Hematopoietic multipotent progenitor cell treated with erythropoietin and hydrocortisone succinate and interleukin-3 and kit ligand, for 6 days (in vitro differentiated cells): ENCODE measurements at places on chromosomes 6 and 20.

- no peak for DNase-seq
Observed at GRCh38 chr20:36880741-36881250, 4.9 kb downstream of the TLDC2 start.

GRCh38 chr20:37622728-37623127 is 71.1 kb upstream of the CTNNBL1 start:
- peak; percentile 15 for DNase-seq

GRCh38 chr20:15564981-15565380 is 1008.3 kb downstream of the KIF16B start:
- peak; percentile 1 for DNase-seq

DNA sequence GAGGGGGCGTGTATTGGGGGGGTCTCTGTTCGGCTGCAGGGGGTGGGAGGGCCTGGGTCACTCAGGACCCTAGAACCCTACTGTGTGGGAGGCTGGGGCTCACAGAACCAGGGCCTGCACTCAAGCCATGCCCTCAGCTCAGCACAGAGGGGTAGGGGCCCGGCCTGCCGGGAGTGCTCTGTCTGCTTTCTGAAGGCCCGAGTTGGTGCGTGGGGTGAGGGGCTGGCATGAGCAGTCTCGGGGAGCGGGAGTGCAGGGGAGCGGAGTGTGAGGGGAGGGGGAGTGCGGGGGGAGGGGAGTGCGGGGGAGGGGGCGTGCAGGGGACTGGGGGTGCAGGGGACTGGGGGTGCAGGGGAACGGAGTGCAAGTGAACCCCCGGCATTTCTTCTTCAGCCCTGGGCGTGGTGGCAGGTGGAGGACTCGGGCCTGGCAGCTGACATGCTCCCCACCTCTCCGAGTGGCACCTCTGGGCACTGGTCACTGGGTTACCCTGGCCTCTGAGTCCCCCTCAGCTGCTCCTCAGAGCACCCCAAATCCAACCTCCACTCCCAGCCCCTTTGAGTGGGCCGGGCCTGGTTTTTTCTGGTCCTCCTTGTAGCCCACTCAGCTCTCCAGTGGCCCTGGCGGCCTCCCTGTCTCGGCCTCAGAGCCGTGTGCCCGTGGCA is 1.0 kb downstream of the COL20A1 start:
- DNase-seq, result no peak

DNA sequence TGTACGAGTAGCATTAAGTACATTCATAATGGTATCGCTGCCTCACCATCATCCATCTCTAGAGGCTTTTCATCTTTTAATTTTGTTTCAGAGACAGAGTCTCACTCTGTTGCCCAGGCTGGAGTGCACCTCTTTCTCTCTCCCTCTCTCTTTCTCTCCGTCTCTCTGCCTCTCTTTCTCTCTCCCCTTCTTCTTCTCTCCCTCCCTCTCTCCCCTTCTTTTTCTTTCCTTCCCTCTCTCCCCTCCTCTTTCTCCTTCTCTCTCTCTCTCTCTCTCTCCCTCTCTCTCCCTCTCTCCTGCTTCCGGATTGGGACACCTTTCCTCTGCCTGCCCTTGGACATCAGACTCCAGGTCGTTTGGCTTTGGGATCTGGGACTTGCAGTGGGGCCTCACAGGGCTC is 17.6 kb upstream of the TAF4 start:
- DNase-seq, result no peak
